ENCODE measurements at places on chromosomes 4 and X. TPM values are rescaled to one million over a fixed set of nuclear protein-coding genes. Genes with fewer than 3 reads are reported as not detected.

Gene ACE2
- total RNA-seq, result 0.19 TPM

DNA sequence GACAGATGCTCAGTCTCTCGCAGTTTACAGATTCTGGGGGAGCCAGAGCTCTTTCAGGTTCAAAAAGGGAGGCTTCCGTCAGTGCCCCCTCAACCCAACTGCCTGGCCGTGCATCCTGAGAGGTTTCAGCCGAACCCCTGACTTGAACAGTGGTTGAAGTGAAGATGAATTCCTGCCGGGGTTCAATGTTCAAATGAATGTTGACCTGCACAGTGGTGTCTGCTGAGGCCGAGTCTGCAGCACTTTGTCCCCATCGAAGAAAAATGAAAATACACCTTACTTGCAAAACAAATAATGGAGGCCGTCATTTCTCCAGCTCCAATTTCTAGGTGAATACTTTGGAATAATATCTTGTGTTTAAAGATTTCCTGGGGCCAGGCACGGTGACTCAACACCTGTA is 33.7 kb downstream of the GYG2 start:
- H3K4me1 ChIP-seq, result no peaks in the 10 kb centered on the region
- no peak overlapping the region for H3K4me3 ChIP-seq
- H3K36me3 ChIP-seq, result no peaks in the 10 kb centered on the region
- no peak overlapping the region for H3K27ac ChIP-seq

- H3K4me3 ChIP-seq, result no peak overlapping the region
- H3K4me1 ChIP-seq, result peaks cover 46% of the 10 kb centered on the region
- no peak for DNase-seq
- H3K27me3 ChIP-seq, result no peaks in the 10 kb centered on the region
Observed at GRCh38 chr4:52943677-52944076, 81.6 kb downstream of the RASL11B start.

DNA sequence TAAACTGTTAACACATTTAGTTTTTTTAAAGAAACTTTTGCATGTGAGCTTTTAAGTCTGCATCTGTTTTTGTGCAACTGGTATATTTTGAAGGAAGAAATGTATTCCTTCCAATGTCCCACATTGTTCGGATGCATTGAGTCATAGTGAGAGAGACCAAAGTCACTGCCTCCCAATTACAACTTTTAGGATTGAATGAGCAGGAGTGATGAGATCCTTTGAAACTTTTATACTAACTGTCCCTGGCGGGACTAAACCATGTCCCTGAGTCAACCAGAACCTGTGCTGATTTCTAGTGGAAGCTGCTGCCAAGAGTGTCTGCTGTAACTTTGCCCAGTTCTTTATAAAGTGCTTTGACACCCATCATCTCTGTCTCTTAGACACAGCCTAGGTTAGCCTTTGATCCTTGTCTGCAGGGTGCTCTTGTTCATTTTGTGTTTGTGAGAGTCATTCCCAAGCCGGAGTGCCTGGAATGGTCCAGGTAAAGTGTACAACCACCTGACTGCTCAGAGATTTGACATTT is 122.7 kb downstream of the ZNF518B start:
- no peak overlapping the region for H3K27ac ChIP-seq
- no peak for DNase-seq
- H3K4me3 ChIP-seq, result no peak overlapping the region
- peaks cover 15% of the 10 kb centered on the region for H3K27me3 ChIP-seq
- H3K4me1 ChIP-seq, result no peaks in the 10 kb centered on the region

DNA sequence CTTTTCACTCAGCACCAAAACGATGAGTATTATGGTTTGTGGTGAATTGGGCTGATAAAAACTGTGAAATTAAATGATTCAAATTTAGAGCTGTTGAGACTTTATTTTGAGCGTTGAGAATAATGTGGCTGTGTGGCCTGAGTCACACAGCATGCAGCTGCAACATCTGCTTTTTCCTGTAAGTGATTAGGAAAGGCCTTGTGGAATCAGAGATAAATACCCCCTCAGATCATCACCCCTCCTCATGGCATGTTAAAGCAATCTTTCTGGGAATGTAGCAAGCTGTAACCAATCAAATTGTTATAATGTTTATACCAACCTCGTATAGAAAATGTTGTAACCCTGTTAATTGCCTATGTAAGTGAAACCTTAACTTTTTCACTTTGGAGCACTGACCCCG is 90.0 kb upstream of the GRPR start:
- H3K27me3 ChIP-seq, result no peaks in the 10 kb centered on the region
- no peak for DNase-seq
- no peaks in the 10 kb centered on the region for H3K36me3 ChIP-seq
- no peaks in the 10 kb centered on the region for H3K4me1 ChIP-seq

GRCh38 chrX:37955273-37955672 is 51.1 kb upstream of the SYTL5 start:
- H3K27ac ChIP-seq, result no peak overlapping the region
- H3K36me3 ChIP-seq, result no peaks in the 10 kb centered on the region
- no peaks in the 10 kb centered on the region for H3K27me3 ChIP-seq
- no peak overlapping the region for H3K4me3 ChIP-seq
- DNase-seq, result no peak
- no peaks in the 10 kb centered on the region for H3K4me1 ChIP-seq

Gene LCORL
- 7.2 TPM for total RNA-seq

DNA sequence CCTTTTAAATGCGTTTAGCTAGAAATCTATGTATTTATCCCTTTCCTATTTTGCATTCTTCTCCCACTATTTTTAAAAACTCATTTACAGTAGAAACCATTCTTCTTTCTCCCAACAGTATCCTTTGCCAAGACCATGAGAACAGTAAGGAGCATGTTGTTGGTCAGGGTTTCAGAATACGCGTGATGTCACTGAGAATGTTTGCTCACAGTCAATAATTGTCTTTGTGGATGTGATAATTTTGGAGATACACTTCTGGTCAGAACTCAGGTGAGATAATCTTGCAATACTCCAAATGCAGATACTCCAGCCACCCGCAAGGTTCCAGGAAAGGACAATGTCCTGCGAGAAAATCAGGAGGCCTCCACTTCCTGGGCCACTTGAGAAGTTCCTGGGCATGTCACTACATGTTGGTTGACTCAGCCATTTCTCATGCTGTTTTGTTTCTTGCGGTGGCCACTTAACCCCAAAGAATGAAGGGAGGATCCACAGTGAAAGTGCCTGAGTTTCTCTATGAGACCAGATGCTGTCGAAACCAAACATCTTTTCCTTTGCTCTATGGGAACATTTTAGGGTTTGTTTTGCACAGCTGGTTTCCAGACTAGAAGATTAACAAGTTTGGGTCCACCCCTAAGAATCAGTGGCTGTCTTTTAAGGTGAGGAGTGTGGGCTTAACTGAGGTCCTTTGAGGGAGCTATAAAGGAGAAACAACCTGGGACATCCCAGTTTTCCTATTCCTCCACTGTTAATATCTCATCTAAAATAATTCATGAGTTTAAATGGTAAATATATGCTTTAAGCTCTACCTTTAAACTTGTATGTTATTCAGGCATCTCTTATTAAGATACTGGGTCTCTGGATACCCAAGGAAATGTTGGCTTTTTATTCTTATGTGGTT is 116.0 kb downstream of the SOWAHB start:
- no peaks in the 10 kb centered on the region for H3K36me3 ChIP-seq
- DNase-seq, result no peak
- no peaks in the 10 kb centered on the region for H3K4me1 ChIP-seq
- H3K27me3 ChIP-seq, result no peaks in the 10 kb centered on the region
- H3K27ac ChIP-seq, result no peak overlapping the region
- no peak overlapping the region for H3K4me3 ChIP-seq

GRCh38 chrX:16305187-16305586 is 137.9 kb downstream of the MAGEB17 start:
- DNase-seq, result no peak
- no peak overlapping the region for H3K27ac ChIP-seq
- H3K27me3 ChIP-seq, result no peaks in the 10 kb centered on the region
- H3K36me3 ChIP-seq, result no peaks in the 10 kb centered on the region
- no peak overlapping the region for H3K4me3 ChIP-seq

- H3K36me3 ChIP-seq, result no peaks in the 10 kb centered on the region
- H3K4me1 ChIP-seq, result peaks cover 13% of the 10 kb centered on the region
- no peak overlapping the region for H3K4me3 ChIP-seq
- no peaks in the 10 kb centered on the region for H3K27me3 ChIP-seq
- H3K27ac ChIP-seq, result no peak overlapping the region
Observed at GRCh38 chrX:38878641-38879340, 77.5 kb downstream of the MID1IP1 start.

Gene GAR1
- total RNA-seq, result 11.1 TPM

Gene PHOX2B
- total RNA-seq, result not detected

Gene AFP
- not detected for total RNA-seq

DNA sequence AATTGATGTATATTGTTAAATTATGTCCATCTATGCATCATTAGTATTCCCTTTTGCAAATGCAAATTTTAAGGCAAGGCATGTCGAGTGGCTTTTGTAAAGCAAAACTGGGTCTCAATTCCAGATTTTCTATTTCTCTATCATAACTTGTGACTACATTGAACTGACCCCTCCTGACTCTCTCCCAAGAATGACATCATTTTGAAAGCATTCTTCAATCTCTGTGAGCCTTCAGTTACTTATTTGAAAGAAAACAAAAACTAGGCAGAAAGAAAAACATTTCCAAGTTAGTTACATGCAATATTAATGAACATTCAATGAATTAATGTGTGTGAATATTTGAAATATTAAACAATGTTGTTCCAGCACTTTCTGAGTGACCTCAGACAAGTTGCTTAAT is 314.3 kb upstream of the CLNK start:
- no peaks in the 10 kb centered on the region for H3K4me1 ChIP-seq
- no peak overlapping the region for H3K27ac ChIP-seq
- DNase-seq, result no peak

- no peaks in the 10 kb centered on the region for H3K4me1 ChIP-seq
- no peak for DNase-seq
- H3K27me3 ChIP-seq, result no peaks in the 10 kb centered on the region
- no peaks in the 10 kb centered on the region for H3K36me3 ChIP-seq
- H3K27ac ChIP-seq, result no peak overlapping the region
- H3K4me3 ChIP-seq, result no peak overlapping the region
Observed at GRCh38 chr4:2085496-2085901, 26.4 kb downstream of the NAT8L start.

DNA sequence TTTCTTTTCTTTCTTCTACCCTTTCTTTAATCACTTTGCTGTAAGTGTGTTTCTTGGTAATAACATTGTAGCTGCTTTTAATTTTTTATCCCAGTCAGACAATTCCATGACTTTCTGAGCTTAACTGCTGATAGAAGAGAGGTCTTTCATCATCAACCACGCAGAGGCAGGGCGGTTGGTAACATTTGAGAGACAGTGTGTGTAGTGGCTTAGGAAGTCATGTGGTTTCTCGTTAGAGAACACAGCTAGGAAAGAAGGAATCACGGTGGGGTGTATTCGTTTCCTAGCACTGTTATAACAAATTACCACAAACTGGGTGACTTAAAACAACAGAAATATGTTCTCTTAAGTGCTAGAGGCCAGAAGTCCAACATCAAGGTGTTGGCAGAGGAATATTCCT is 11.5 kb downstream of the PRPS2 start:
- H3K4me1 ChIP-seq, result no peaks in the 10 kb centered on the region
- no peaks in the 10 kb centered on the region for H3K27me3 ChIP-seq
- no peak for DNase-seq
- no peak overlapping the region for H3K4me3 ChIP-seq
- H3K27ac ChIP-seq, result no peak overlapping the region

- no peaks in the 10 kb centered on the region for H3K4me1 ChIP-seq
- H3K27ac ChIP-seq, result no peak overlapping the region
- no peak for DNase-seq
Observed at GRCh38 chr4:134215620-134216344, 14.2 kb upstream of the PABPC4L start.

Gene UGT2A1
- not detected for total RNA-seq
